HL-60 (cell line): ENCODE measurements at places on chromosomes 1 and 21.
A peak's percentile ranks its signal among the peaks of the same experiment; 100 is the strongest.

GRCh38 chr1:161791904-161792655 is 26.0 kb downstream of the ATF6 start:
- DNase-seq = no peak

DNA sequence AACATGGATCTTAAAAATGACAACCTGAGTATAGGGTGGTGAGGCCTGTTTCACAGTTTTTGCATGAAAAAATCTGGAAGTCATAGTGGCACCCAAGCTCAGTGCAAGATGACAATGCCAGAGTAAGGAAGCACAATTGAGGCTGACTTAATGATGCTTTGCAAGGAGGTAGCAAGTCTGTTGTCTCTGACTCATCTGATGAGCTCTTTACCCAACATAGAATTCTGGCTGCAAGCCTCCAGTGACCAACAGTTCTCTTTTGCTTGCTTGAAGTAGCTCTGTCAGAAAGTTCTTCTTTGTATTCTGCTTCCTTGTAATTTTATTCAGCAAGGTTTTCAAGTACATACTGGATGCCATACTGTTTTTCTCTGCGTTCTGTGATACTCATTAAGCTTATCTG is 117.1 kb downstream of the FOXD2 start:
- DNase-seq = no peak

DNA sequence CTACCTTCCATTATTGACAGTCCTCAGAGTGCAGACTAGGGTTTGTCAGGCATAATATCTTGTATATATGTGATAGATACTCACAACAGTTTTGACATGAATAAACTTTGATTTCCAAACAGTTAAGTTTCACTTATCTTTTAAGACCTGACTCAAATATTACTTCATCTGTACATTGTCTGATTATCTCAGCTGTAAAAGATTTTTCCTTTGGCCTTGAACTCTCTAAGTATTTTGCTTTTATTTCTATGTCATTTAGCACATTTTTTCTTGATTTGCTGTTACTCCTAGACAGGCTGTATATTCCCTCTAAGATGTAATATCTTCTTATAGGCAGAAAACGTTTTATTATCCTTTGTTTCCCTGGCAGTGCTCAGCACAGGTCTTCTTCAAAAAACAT is 65.6 kb upstream of the DMRTA2 start:
- no peak for DNase-seq

DNA sequence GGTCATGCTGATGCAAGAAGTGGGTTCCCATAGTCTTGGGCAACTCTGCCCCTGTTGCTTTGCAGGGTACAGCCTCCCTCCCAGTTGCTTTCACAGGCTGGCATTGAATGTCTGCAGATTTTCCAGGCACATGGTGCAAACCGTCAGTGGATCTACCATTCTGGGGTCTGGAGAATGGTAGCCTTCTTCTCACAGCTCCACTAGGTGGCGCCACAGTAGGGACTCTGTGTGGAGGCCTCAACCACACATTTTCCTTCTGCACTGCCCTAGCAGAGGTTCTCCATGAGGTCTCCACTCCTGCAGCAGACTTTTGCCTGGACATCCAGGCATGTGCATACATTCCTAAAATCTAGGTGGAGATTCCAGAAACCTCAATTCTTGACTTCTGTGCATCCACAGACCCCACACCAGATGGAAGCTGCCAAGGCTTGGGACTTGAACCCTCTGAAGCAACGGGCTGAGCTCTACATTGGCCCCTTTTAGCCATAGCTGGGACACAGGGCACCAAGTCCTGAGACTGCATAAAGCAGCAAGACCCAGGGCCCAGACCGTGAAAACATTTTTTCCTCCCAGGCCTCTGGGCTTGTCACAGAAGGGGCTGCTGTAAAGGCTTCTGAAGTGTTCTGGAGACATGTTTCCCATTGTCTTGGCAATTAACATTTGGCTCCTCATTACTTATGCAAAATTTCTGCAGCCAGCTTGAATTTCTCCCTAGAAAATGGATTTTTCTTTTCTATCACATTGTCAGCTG is 466.2 kb upstream of the PBX1 start:
- DNase-seq = peak; percentile 2

DNA sequence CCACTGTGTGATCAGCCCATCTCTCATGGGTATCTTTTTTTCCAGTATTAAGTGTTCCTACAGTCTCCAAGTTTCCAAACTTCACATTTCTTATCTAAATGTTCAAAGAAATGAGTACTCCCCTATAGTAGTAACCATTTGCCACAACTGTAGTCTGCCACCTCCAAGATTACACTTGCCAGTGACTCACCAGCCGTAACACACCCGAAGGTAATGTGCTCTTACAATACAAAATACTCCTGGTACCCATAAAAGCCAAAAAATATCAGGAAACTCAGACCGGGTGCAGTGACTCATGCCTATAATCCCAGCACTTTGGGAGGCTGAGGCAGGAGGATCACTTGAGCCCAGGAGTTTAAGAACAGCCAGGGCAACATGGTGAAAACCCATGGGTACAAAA is 20.5 kb upstream of the ZNF496 start:
- DNase-seq = no peak

DNA sequence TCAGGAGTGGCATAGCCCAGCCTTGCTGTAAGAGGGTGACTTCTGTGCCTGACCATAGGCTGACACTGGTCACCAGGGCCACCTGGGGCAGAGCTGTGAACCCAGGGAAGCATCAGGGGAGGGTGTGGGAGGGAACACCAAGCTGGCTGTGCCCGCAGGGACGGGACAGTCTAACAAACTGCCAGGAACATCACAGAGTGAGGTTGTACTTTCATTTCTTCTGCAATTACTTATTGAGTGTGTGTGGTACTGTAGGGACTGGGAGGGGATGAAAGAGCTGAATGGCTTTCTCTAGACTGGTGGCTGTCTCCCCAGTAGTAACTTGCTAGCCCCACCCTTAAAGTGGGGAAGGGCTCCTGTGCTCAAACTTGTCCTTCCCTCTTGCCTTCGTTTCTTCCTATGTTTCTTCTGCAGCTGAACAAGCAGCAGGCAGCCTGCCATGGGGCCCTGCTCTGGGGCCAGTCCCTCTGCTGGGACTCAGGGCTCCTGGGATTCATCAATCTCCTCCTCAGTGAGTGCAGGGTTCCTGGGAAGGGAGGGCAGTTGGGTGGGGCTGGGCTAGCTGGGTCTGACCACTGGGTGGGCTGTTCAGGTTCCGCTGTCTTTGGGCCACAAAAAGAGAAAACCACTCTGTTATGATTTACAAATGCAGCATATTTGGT is 39.7 kb upstream of the ETV3 start:
- DNase-seq = no peak

- DNase-seq = no peak
Measured at GRCh38 chr1:109170035-109170764, 43.5 kb upstream of the SARS1 start.

DNA sequence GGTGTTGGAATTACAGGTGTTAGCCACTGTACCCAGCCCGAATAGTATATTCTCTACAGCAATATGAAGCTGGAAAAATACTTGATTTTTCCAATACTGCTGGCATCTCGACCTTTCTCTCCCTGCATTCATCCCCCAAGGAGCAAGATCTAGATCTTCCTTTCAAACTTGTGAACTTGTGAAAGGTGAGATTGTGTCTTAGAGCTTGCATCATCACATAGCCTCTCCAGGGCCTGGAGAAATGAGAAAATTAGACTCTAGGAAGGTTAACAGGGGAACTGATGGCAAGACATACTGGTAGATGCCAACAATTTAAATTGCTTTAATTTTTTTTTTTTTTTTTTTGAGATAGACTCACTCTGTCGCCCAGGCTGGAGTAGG is 2.1 kb downstream of the PRUNE1 start:
- DNase-seq = no peak

GRCh38 chr1:94796266-94796665 is 23.9 kb upstream of the SLC44A3 start:
- no peak for DNase-seq

GRCh38 chr1:60886090-60886489 is 196.3 kb upstream of the NFIA start:
- no peak for DNase-seq

GRCh38 chr1:185289880-185290279 is 27.2 kb downstream of the IVNS1ABP start:
- no peak for DNase-seq

GRCh38 chr1:211640301-211640630 is 35.2 kb downstream of the NEK2 start:
- DNase-seq = no peak

GRCh38 chr1:211493876-211494653 is 2.1 kb upstream of the RD3 start:
- no peak for DNase-seq

GRCh38 chr21:32336711-32337110 is 38.1 kb downstream of the MRAP start:
- no peak for DNase-seq

DNA sequence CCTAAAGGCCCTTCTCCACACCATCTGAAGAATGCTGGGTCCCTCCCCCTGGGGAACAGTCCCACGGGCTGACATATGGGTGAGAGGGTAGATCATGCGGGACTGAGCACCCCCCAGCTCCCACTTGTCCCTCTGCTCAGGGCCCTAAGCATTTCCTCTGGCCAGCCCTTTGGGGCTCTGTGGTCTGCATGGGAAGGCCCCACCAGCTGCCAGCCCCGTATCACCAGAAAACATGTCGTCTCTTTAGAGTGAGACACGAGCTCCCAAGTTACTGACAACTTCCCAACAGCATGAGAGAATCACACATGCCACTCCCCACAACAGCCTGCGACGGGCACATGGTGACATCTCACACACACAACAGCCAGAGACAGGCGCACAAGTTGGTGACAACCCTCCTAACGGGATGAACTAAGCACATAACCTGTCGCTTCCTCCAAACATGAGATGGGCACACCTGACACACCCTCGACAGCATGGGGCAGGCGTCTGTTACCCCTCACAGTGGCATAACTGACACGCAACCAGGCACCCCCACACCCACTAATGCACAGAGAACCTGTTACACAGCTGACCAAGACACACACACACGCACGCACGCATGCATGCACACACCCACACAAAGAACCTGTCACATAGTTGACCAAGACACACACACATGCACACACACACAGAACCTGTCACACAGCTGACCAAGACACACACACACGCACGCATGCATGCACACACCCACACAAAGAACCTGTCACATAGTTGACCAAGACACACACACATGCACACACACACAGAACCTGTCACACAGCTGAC is 41.2 kb downstream of the AHDC1 start:
- no peak for DNase-seq

DNA sequence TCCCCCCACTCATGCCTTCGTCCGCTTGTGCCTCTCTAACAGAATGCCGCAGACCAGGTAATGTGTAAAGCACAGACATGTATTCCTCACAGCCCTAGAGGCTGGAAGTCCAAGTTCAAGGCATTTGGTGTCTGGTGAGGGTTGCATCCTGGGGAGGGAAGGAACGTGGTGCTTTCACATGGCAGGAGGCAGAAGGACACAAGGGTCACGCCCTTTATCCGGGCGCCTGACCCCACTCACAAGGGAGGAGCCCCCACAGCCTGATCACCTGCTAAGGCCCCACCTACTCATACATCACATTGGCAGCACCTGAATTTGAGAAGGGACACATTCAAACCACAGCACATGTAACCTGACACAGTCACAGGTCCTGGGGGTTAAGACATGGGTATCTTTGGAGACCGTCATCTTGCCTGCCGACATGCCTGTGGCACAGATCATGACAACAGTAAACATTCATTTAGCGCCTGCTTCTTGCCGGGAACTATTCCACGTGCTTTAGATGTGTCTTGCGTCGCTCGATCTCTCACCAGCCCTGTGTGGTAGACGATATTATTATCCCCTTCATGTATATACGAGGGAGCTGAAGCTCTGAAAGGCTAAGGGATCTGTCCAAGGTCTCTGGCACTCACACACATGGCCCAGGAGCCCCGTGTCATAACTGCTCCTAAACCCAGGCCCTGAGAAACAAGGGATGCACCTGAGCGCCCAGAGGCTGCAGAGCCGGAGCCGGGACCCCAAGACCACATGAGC is 235.6 kb downstream of the NPHP4 start:
- DNase-seq = no peak
